ENCODE measurements at places on chromosomes 2 and 18.
A peak's percentile ranks its signal among the peaks of the same experiment; 100 is the strongest.

DNA sequence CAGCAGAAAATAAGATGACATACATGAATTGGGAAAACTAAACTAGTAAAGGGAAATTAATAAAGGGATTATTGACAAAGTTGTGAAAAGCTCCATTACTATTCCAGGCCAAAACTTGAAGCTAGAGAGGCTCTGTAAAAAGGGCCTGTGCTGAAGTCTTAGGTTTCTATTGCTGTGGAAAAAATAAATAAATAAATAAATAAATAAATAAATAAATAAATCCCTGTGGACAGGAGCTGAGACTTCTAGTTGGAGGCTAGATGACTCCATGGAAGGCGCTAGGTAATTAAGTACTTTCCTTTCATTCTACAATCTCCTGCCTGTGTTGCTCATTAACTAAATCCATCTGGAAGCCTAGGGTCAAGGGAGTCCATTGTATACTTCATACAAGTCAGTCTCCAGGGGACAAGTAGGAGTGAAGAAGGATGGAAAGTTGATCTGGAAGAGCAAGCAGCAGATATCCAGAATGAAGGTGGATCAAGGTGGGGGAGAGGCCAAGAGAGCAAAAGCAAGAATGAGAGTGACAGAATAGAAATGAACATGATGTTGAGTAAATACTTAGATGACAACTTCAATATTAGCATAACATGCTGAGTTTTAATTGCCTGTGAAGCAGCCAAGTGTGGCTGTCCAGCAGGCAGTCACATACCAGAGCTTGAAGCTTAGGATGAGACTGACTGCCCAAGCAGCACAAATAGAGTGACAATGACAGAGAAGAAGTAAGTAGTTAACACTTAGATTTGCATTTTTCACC is 26.2 kb upstream of the CCNT2 start:
- no peak for DNase-seq

GRCh38 chr18:59275406-59275949 is 2.2 kb upstream of the RAX start:
- DNase-seq, result no peak

GRCh38 chr2:157784169-157784822 is 91.8 kb downstream of the ACVR1 start:
- DNase-seq, result peak; percentile 5

DNA sequence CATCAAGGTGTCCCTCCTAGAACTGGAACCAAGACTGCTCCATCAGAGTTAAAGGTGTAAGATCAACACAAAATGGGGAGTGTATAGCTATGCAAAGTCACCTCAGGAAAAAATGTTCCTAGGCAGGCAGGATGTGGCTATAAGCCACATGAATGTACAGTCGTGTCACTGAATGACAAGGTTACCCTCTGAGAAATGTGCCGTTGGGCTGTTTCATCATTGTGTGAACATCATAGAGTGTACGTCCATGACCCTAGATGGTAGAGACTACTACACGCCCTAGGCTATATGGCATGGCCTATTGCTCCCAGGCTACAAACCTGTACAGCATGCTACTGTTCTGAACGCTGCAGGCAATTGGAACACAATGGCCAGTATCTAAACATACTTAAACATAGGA is 24.5 kb downstream of the TYMS start:
- peak; percentile 52 for DNase-seq

- no peak for DNase-seq
Observed at GRCh38 chr18:52216109-52216508, 123.9 kb upstream of the DCC start.

- DNase-seq, result no peak
Observed at GRCh38 chr2:173931751-173932150, 33.4 kb downstream of the SP3 start.

GRCh38 chr2:201353116-201353515 is 4.0 kb downstream of the FLACC1 start:
- DNase-seq, result no peak

DNA sequence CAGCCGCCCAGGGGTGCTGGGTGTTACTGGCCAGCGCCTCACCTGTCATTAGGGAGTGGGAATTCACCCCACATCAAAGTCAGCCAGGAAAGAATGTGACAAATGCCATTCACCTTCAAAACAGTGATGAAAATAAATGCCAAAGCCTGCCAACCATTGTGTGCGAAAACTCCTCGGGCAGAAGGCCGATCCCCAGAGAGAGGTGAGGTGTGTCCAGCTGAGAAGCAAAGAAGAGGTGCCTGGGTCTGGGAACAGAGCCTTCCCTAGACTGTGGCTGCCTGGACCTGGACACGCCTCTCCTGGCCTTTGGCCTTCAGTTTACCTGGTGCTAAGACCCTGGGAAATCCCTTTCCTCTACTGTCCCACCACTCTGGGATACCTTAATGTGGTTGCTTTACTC is 142.7 kb downstream of the CYP26B1 start:
- no peak for DNase-seq

DNA sequence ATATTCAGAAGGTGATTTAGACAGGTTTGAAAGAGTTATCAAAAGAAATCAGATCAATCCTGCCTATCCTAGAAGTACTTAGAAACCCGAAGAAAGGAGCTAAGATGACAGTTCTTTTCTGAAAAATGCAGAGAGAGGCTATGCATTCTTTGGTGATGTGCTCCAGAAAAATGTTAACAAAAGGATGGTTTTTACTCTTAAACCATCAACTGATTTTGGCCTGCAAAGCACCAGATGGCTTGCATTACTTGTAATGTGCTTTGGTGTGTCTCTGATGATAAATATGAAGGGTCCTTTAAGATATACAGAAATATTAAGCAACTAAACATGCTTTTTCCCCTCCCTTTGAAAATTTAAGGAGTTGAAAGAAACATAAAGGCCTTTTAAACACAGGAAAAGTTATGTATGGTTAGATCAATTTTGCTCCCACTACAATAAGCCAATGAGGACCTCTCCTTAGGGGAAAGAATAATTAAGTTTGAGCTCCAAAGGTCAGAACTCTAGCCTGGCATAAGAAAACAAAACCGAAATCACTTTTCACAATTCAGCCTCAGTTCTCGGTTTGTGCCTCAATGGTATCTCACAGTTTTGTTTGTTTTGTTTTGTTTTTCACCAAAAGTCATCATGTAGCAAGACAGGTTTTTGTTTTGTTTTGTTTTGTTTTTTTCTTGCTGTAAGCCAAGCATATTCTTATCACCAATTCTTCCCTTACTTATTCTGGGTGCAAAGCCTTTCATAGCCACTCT is 302.4 kb upstream of the NT5C1B start:
- no peak for DNase-seq

DNA sequence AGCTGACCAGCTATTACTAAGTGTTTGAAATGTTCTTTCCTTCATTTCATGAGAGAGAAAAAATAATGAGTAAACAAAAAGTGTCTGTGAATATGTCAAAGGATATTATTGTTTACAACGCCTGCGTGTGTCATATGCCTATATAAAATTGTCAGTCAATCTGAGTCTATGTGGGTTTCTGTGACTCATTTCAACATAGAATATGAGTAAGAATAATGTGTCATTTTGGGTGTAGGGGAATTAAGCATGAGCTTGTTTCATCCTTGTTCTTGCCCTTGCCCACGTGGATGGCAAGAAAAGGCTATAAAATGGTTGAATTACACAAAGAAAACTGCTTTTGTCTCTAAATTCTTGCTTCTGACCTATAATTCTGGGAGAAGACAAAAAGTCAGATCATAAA is 466.0 kb downstream of the PTH2R start:
- no peak for DNase-seq

GRCh38 chr18:3086871-3087270 is 73.9 kb upstream of the LPIN2 start:
- DNase-seq, result no peak

- no peak for DNase-seq
Observed at GRCh38 chr2:71380665-71381064, 49.1 kb downstream of the ZNF638 start.

DNA sequence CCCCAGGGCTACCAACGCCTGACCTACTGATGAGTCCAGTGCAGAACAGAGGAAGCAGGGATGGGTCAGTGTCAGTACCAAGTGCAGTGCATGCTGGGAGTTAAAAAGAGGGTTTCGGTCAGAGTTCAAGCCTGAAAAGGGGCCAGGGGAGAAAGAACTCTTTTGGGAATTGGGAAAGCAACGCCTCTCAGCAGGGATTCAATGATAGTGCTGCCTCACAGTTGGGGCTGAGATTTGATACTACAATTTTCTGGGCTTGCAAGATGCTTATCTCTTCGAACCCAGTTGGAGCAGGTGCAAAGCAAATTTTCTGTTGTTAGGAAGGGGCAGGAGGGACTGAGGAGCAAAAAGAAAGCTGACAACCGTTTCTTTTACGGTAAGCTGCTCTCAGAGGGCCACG is 82.6 kb downstream of the CERKL start:
- no peak for DNase-seq

GRCh38 chr2:124670187-124670586 is 645.1 kb downstream of the CNTNAP5 start:
- DNase-seq, result no peak

- DNase-seq, result no peak
Observed at GRCh38 chr2:133054297-133054696, 384.3 kb upstream of the LYPD1 start.

DNA sequence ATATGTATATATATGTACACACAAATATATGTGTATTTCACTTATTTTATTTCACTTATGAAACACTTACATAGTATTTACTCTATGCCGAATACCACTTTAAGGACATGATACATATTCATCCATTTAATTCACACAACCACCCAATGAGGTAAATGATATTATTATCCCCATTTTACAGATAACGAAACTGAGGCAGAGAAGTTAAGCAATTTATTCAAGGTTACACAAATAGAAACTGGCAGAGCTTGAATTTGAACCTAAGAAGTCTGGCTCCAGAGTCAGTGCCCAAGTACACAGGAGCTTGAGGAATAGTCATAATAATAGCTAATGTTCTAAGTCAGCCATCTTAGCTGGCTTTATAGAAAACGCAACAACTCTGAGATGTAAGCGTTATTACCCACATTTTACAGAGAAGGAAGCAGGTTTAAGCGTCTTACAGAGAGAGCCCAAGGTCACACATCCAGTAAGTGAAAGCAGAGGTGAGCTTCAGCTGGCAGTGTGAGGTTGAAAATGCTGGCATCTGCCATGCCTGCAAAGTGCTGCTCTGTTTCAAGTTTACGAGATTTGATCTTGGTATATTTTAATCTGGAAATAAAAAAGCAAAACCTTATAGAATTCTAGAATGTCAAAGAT is 326.9 kb downstream of the LPIN1 start:
- no peak for DNase-seq

DNA sequence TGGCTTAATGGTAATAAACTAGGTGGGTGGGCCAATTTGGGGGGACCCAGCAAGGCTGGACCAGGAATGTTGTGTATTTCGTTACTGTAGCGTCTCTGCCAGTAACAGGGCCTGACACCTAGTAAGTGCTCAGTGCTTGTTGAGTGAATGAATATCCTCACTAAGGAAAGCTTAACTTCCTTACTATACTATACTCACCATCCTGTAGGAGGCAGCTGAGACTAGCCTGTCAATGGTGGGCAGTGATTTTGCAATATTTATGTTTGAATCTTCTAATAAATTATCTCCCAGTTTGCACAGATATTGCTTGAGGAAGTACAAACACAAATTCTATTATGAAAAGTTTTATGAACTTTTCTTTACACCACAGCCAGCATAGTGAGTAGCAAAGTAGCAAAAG is 370.7 kb upstream of the SYT4 start:
- DNase-seq, result no peak

GRCh38 chr18:45774065-45774521 is 50.1 kb downstream of the SLC14A1 start:
- peak; percentile 34 for DNase-seq

- DNase-seq, result no peak
Observed at GRCh38 chr18:67545681-67546080, 29.2 kb upstream of the DSEL start.

DNA sequence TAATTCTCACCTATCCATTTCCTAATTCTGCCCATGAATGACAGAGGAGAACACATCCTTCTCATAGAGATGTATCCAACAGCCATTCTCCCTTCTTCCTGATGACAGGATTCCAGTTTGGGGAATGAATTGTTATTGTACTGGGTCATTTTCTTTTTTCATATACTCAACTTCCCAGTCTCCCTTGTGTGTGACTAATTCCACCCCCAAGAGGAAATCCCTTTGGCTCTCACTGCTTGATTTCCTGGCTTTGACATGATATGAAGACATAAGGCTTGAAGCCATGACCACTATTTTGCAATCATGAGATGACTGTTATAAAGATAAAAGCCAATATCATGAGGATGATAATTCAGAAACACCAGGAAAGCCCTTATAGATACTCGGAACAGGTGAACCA is 384.7 kb upstream of the ACVR2A start:
- no peak for DNase-seq

- no peak for DNase-seq
Observed at GRCh38 chr2:222535477-222535876, 111.1 kb downstream of the SGPP2 start.

GRCh38 chr2:68726608-68727367 is 7.8 kb upstream of the ARHGAP25 start:
- peak; percentile 78 for DNase-seq

- DNase-seq, result no peak
Observed at GRCh38 chr2:111918383-111918806, 20.0 kb downstream of the MERTK start.

GRCh38 chr2:69954084-69954483 is 7.3 kb downstream of the ASPRV1 start:
- no peak for DNase-seq

DNA sequence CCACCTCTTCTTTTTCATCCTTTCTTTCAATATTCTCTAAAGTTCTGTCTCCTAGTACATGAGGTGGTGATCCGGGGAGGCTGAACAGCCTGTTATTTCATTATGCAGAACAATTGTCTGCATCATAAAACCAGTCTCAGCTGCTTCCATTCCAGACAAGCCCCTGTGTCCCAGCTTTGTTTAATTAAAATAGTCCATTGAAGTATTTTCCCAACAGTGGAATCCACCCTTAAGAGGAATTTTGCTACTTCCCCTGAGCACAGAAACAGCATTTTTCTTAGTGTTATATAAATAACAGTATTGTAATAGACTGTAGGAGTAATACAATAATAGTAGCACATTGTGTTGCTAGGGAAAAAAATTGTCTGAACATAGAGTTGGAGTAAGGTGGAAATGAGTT is 395.4 kb upstream of the TCF4 start:
- no peak for DNase-seq

- DNase-seq, result no peak
Observed at GRCh38 chr2:140473851-140474250, 1657.0 kb downstream of the LRP1B start.

GRCh38 chr18:74791501-74792194 is 194.0 kb downstream of the ZNF407 start:
- no peak for DNase-seq

DNA sequence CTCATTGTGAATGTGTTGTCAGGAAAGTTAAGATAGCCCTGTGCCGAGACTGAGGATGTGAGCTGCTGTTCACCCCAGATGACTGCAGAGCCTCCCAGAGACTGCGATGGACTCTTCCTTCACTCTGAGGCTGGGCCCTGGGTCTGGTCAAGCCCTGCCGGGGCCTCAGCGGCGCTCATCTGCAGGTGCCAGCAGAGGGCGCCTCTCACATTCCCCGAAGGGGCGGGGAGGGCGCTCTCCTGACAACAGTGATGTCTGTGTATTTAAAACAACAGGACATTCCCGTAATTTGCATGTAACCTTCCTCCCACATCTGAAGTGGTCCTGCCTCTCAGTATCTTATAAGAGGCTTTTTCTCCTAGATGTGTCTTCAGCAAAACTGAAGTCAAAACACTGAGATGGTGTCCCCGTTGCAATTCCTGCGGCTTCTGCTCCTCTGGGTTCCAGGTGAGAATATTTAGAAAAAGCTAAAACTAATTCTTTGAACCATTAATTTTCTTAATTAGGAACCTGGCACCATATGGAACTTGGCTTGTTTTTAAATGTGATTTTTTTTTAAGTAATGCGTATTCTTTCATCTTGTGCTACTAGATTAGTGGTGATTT is 1377.9 kb downstream of the RPIA start:
- no peak for DNase-seq

GRCh38 chr2:101745711-101746694 is 48.5 kb downstream of the MAP4K4 start:
- DNase-seq, result no peak

Data from CD4-positive, alpha-beta T cell treated with Interleukin-21 for 1 hour (primary cell).